ENCODE measurements at places on chromosomes 5 and 9.
A peak's percentile ranks its signal among the peaks of the same experiment; 100 is the strongest.

DNA sequence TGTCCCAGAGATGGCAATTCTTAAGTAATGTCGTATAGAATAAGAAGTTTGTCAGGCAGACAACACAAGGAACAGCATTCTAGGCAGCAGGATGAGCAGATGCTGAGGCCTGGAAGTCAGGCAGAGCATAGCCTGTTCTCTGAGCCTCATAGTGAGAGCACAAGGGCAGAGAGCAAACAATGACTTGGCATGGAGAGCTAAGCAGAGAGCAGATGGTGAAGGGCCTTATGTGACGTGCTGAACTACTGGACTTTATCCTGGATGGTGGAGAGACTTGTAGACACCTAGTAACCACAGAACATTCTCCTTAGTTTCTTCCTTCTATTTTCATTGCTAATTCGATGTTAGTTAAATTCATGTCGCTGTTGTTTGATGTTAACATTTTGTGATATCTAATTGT is 60.1 kb downstream of the KCTD16 start:
- DNase-seq: no peak

DNA sequence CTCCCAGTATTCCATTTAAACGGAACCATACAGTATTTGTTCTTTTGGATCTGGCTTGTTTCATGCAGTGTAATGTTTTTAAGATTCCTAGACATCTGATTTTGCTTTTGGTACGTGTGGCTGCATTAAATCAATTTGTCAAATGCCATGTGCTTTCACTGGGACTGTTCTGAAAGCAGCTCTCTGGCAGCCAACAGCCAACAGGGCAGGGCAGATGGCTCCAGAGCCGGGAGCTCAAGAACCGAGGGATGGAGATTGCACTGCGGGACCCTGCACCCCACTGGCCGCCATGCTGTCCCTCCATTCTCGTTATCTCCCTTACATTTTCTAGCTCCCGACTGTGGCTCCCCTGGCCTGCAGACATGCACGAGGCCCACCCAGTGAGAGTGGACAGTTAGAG is 33.4 kb upstream of the AIF1L start:
- DNase-seq: no peak

GRCh38 chr5:15499528-15500324 is at the start of gene FBXL7:
Gene FBXL7 (plus strand): TSS chr5:15500180.
- DNase-seq: no peak

- DNase-seq: no peak
These were observed 79.1 kb downstream of the LHFPL2 start for GRCh38 chr5:78569441-78569840.

GRCh38 chr9:124110307-124110915 is 98.8 kb downstream of the LHX2 start:
- DNase-seq: peak; percentile 9

GRCh38 chr9:94029932-94030317 is 54.3 kb upstream of the PTPDC1 start:
- DNase-seq: no peak

Measured in T follicular helper cell (primary cell).